ENCODE measurements at places on chromosomes 4 and X.

- no peak for DNase-seq
Observed at GRCh38 chr4:24489870-24490269, 94.5 kb downstream of the DHX15 start.

GRCh38 chr4:121690001-121690400 is 6.8 kb downstream of the ANXA5 start:
- peak; percentile 79 for DNase-seq

DNA sequence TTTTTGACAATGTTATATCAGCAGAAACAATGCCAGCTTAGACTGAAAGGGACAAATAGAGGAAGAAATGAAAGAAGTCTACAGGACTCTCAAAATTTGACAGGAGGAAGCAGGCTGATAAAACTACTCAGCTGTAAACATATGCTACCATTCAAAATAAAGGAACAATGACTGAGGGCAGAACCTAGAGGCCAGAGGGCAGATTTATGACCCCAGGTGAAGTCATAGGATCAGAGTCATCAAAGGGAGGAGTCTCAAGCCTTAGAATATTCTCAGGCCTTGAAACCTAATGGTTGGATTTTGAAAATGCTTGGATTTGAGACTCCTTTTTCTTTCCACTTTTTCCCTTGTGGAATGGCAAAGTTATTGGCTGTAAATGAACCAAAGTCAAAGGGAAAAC is 17.0 kb upstream of the SYTL5 start:
- no peak for DNase-seq

- no peak for DNase-seq
Observed at GRCh38 chr4:19944251-19944650, 307.5 kb upstream of the SLIT2 start.

DNA sequence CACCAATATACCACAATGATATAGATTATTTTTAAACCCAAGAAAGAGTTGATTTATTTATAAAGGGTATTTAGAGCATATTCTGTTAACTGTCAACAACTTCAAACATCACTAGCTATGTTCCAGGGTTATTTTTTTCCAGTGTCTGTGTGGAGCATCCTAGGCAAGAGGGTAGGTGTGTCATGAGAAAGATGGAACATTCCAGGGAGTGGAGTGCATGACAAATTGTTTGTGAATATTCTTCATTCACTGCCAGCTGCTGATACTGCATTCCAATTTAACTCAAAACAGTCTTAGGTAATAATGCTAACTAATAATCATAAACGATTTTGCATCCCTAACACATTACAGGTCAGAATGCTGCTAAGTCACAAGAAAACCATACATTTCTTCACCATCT is 148.7 kb upstream of the RASGEF1B start:
- no peak for DNase-seq

DNA sequence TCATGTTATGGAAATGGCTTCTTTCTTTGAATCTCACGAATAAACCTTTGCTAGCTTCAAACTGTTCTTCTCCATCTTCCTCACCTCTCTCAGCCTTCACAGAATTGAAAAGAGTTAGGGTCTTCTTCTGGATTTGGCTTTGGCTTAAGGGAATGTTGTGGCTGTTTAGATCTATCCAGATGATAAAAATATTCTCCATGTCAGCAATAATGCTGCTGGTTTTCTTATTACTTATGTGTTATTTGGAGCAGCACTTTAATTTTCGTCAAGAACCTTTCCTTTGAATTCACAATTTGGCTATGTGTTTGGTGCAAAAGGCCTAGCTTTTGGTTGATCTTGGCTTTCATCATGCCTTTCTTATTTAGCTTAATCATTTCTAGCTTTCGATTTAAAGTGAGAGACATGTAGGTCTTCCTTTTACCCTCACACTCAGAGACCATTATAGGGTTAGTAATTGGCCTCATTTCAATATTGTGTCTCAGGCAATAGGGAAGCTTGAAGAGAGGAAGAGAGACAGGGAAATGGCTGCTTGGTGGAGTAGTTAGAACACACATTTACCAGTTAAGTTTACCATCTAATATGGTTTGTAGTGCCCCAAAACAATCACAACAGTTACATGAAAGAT is 5.1 kb upstream of the ADAM29 start:
- no peak for DNase-seq

DNA sequence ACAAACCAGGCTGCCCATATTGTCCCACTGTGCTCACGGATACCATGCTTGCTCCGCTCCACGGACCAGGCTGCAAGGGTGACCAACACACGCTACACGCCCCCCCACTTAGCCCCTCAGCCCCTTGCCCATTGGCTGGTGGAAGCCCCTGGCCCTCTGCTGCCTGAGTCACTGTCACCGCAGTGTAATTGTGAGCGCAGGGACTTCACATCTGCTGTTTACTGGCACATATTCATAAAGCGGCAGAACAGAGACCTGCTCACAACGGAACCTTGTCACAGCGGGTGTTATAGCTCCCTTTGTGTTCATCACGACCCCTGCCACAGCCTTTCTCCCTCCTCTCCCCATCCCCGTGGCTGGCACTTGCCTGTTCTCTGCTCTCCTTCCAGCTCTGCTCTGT is 83.7 kb downstream of the PSAPL1 start:
- no peak for DNase-seq

DNA sequence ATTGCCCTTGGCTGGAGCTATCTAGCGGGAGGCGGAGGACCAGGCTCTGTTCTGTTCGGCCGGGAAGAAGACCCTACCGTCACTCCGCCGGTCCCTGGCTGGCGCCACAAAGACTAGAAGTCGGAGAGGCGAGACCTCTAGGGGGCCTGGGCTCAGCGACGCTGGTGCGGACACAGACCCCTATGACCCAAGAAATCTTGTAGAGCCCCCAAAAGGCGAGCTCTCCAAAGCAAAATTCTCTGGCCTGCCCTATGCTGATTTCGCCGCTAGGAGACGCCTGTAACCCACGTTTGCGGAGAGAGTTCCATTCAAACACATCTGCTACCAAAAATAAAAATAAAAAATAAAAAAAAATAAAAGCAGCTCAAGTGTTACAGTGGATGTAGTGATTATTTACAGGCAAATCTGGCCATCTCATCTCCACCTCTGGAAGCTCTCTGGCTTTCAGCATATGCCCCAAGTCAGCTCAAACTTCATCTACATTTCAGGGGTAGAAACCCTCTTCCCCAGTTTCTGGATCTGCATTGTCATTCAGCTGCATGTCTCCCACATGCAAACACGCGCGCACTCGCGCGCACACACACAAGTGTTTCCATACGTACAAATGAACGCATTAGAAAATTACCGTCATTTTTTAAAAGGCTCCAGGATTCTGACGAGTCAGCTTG is 2.4 kb upstream of the PCDH10 start:
- DNase-seq, result peak; percentile 58

DNA sequence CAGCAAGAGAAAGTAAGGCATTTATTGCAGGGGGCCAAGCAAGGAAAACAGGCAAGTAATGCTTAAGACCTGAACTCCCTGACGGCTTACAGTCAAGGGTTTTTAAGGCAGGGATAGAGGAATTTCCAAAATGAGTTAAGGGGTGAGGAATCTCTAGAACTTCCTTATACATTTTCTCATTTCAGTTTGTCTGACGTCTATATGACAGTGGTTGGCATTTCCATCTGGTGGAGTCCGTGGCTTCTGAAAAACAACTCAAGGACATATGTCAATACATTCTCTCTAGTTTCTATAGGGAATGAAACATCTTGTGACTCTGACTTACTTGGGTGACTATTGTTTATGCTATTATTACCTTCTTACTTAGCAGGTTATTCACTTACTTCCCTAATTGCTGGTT is 19.3 kb upstream of the GUCY2F start:
- no peak for DNase-seq

DNA sequence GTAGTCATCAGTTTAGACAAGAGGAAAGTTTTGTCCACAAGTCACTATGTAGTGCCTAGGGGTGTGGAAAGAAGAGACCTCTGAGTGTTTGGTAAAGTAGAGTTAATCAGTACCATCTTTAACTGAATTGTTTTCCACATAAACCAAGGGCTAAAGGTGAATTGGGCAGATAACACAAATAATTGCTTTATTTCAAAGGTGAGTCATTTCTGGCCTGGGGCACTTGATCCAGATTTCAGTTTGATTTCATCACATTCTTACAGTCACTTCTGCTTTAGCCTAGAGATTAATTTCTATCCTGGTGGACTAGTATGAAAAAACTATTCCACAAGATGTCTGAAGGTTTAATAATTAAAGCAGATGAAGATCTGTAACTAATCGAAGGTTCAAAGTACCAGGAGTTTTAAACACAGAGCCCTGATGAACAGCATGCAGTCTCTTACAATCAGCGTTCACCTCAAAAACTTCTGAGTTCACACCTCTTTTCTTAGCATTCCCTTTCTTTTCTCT is 74.5 kb upstream of the BOD1L1 start:
- DNase-seq, result peak; percentile 82

- no peak for DNase-seq
Observed at GRCh38 chr4:120773641-120774040, 148.9 kb downstream of the PRDM5 start.

DNA sequence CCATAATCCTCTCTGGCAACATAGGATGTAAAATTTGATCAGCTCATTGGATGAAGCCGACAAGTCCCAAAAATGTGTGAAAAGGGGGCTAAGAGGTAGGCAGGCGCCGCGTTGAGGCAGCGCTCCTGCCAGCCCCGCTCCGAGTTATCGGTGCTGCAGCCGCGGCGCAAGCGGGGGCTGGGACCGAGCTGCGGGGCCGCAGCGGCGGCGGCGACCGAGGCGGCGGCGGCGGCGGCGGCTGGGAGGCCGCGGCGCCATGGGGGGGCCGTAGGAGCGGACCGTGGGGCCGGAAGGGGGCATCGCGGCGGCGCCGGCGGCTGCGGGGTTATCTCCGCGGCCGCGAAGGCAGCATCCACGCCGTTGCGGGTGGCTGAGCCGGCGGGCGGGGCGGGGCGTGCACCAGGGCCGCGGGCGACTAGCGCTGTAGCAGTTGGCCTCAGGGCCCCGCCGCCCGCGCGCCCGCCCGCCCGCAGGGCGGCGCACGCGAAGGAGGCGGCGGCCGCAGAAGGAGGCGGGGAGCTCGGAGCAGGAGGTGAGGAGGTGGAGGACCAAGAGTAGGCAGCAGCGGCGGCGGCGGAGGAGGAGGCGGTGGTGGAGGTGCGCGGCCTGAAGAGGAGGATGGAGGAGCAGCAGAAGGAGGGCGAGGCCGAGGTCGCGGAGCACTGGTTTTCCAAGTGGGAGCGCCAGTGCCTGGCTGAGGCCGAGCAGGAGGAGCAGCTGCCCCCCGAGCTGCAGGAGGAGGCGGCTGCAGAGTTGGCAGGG is 126.0 kb upstream of the CXorf66 start:
- no peak for DNase-seq

DNA sequence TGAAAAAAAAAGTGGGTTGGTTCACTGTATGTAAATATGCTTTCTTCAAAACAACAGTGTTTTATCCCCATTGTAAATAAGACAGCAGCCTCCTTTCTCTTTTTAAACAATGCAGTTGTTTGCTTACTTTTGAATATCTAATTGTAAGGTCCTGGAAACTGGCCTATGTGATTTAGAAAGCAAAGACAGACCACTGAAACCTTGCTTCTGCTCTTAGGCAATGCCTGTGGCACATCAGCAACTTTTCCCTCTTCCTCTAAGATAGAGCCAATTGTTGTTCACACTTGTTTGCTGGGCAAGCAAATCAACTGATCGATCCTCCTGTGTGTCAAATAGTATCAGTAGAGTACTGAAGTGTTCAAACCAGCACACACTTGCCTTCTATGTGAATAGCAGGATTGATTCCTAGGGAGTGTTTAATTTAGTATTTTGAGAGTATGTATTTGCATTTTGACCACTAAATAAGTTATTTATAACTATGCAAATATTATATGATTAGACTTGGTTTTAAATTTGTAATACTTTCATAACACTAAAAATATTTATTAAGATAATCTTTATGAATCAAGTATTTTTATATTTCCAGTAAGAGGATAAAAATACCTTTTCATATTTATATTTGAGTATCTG is 55.4 kb upstream of the GRPR start:
- DNase-seq, result no peak

GRCh38 chr4:110610620-110610939 is 12.3 kb downstream of the PITX2 start:
- no peak for DNase-seq

DNA sequence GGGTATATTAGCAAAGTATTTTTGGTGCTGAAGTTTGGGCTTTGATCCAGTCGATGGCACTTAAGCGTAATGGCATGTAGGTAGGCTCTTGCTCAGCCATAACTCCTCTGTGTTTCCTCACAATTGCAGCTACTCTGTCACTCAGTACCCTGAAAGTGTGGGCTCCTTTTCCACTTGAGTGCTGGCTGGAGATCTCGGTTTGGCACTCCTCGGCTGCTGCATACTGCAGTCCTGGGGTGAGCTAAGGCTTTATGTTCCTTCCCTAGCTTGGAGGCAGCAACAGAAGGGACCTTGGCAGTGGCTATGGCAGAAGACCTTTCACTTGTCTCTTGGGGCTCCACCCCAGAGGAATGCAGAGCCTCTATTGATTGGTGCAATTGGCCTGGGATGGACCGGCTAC is 106.7 kb upstream of the GRXCR1 start:
- DNase-seq, result no peak

DNA sequence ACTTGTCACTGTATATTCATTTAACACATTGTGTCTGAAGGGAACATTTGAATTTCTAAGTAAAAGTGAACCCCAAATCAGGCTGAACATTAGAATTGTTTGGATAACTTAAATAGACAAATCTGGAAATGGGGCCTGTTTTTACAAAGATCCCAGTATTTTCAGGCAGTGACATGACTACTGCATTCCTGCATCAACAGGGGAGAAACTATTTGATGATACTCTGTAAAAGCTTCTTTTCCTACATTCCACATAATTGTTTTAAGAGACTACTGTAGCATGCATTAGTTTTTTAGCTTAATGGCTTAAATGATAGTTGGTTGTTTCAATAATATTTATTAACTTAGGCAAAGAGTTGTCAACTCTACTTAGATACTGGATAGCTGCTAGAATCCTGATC is 127.0 kb downstream of the PDS5A start:
- DNase-seq, result peak; percentile 49

DNA sequence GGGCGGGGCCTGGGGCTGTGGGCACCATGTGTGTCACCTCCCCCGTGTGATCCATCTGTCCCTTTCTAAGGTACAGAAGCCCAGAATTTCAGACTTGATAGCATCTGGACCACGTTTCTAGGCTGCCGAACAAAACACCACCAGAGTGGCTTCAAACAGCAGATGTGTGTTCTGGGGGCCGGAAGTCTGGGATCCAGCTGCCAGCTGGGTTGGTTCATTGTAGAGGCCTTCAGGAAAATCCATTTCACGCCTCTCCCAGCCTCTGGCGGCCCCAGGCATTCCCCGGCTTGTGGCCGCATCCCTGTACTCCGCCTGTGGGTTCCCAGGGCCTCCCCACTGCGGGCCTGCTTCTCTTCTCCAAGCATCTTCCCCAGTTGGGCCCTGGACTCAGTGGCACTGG is 39.6 kb upstream of the GPR78 start:
- DNase-seq, result no peak
